RWPE2 (cell line): ENCODE measurements at places on chromosomes 6 and 20.
A peak's percentile ranks its signal among the peaks of the same experiment; 100 is the strongest.

DNA sequence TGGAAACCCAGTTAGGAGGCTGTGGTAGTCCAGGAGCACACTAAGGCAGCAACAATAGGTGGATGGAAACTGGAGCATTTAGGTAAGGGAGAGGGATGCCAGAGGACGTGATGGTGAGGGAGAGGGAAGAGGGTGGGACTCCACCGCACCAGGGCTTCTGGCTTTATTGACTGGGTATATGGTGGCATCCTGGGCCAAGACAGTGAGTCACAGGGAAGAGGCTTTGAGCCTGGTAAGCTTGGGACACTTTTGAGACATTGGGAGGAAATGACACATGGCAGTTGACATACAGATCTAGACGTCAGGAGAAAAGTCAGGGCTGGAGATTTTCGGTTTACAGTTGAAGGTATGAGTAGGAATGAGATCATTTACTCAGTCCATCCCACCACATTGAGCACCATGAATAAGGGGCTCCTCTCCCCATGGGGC lies 14.9 kb downstream of the NT5E start:
- DNase-seq = peak; percentile 72

- peak; percentile 63 for DNase-seq
Observed at GRCh38 chr6:106974999-106975737, 639 bp upstream of the CD24 start.

- DNase-seq = no peak
Observed at GRCh38 chr20:46342451-46343347, 34.4 kb upstream of the CDH22 start.

DNA sequence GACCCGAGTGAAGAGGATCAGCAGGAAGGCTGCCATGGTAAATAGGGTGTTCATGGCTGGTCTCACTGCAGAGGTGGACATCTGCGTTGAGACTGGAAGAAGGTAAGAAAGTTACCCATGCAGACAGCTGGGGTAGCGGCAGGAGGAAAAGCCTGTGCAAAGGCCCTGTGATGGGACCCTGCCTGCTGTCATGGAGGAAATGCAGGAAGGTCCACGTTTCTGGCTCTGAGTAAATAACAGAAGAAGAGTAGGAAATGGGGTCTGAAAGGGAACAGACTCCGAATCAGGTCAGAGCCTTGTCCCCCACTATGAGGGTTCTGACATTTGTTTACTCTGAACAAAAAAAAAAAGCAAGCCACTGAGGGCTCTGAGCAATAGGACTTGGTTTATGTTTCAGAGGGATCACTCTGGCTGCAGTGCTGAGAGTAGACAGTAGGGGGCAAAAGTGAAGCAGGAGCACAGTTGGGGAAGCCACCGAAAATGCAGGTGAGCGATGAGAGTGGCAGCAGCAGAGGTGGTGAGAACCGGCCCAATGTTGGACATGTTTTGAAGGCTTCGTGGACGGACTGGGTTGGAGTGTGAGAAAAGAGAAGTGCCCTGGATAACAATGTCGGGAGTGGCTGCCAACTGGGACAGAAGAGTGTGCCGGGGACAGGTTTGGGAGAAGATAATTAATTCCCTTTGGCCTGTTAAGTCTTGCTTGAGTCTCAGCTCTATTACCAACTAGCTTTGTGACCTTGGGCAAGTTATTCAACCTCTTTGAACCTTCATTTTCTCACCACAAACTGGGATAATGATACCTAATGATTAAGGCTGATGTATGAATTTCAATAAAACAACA lies 57.9 kb upstream of the MAP7 start:
- DNase-seq = no peak
